ENCODE measurements at places on chromosomes 16 and 17. TPM values are rescaled to one million over a fixed set of nuclear protein-coding genes. Genes with fewer than 3 reads are reported as not detected.

GRCh38 chr17:11899537-11899942 is 97.7 kb downstream of the ZNF18 start:
- DNase-seq, result no peak

GRCh38 chr17:15744885-15745284 is 12.8 kb downstream of the TBC1D26 start:
- no peak for DNase-seq

- no peak for DNase-seq
Observed at GRCh38 chr17:49603720-49604119, 28.0 kb downstream of the NXPH3 start.

DNA sequence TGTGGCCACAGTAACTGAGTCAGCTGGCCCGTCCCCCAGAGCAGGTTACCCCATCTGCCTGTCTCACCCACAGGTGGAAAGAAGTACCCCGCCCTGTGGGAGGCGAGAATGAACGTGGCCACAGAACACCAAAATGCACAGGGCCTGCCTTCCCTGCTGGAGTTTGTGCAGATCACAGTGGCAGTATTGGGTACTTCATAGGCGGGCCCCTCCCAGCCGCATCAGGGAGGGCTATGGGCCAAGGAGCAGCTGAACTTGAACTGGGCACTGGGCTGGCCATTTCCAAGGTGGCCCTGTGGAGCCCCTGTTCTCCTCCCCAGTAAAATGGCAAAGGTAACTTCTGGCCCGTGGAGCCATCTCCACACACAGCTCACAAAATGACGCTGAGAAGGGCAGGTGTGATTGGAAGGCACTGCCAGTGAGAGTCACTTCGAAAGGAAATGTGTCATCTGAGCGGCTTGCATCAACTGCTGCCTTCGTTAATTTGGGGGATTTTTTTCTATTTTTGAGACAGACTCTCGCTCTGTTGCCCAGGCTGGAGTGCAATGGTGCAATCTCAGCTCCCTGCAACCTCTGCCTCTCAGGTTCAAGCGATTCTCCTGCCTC is 162.9 kb downstream of the ENGASE start:
- DNase-seq, result no peak

DNA sequence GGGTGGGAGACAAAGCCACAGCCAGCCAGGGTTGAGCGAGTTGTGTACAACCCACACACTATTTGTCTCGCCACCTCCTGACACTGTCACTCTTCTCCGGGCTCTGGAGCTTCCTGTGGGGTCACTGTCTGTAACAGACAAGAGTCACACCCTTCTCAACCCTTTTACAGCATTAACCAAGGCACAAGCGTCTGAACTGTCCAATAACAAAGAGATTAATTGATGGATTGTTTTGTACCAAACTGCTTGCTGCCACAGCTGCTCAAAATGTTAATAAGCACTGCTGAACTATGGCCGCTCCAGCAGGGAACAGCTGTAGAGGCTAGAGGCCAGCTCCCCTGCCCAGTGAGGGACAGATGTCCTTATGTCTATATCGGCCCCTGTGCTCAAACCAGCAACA is 25.2 kb upstream of the HYDIN start:
- no peak for DNase-seq

DNA sequence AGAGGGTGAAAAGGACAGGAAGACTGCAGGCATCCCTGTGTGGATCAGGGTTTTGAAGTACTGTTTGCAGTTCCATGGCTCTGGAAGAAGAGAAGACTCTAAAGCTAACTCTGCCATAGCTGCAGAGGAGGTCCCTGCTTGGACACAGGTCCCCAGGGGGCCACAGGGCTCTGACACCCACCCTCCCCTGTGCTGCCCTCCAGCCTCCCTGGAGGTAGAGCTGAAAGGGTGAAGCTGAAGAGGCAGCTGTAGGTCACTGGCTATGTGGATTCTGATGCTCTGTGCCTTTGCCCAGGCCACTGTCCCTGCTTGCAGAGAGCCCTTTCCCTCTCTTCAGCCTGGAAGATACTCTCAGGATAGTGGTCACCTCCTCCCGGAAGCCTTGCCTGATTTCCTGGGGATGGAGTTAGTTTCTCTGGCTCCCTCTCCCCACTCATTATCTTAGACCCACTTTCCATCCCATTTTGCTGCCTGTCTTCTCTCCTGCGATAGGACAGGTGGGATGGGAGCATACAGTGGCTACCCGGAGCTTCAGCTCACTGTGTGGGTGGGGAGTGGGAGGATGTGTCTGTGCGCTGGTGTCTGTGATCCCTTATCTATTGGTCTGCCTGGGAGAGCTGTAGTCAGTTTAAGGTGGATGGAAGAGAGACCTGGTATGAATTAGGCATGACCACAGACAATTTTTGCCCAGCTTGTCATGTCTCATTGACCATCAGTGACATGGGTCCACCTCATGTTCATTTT is 89.8 kb upstream of the TMEM97 start:
- DNase-seq, result no peak

- peak; percentile 31 for DNase-seq
Observed at GRCh38 chr17:47789611-47790561, 31.7 kb downstream of the OSBPL7 start.

GRCh38 chr17:14091367-14091766 is 22.1 kb downstream of the COX10 start:
- no peak for DNase-seq

The CD79B gene
- 1.5 TPM for total RNA-seq

- DNase-seq, result no peak
Observed at GRCh38 chr17:66689221-66689620, 145.7 kb upstream of the CACNG5 start.

GRCh38 chr17:52110923-52111581 is 47.5 kb downstream of the CA10 start:
- no peak for DNase-seq

GRCh38 chr17:21029036-21029435 is 13.8 kb downstream of the USP22 start:
- DNase-seq, result no peak

The DHRS7C gene
- total RNA-seq, result not detected

GRCh38 chr16:55821210-55821609 is 11.7 kb downstream of the CES1 start:
- DNase-seq, result no peak

The KRTAP9-7 gene
- not detected for total RNA-seq

DNA sequence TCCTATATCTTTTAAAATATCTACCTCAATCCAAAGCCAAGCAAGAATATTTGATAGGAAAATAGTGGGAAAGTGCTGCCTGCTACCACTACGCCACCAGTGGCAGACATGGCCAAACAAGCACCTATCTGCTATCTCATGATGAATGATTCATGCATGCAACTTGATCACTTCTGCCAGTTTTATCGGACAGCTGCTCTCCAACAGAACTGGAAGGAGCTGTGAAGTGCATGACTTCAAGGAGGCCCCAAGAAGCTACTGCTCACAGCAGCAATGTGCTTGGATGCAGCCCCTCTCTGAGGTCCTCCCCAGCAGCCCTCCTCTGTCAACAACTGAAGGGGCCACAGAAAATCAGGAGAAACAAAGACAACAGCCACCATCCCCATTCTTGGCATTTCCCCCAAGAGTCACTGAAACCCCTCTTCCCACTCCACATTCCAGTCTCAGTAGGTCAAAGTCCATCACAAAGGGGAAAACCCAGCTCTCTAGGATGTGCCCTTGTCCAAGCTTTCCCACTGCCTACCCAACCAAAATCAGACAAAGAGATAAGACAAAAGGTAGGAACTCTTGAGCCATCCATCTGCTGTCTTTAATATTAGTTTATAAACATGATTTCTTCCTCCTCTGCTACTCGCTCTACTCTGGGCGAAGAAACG is 215.3 kb downstream of the C16orf78 start:
- peak; percentile 53 for DNase-seq

The OTOA gene
- 0.32 TPM for total RNA-seq

GRCh38 chr17:49434821-49435670 is 20.4 kb upstream of the PHB1 start:
- DNase-seq, result peak; percentile 38

The RDM1 gene
- total RNA-seq, result 4.8 TPM

The ATP2A1 gene
- total RNA-seq, result 3.0 TPM

DNA sequence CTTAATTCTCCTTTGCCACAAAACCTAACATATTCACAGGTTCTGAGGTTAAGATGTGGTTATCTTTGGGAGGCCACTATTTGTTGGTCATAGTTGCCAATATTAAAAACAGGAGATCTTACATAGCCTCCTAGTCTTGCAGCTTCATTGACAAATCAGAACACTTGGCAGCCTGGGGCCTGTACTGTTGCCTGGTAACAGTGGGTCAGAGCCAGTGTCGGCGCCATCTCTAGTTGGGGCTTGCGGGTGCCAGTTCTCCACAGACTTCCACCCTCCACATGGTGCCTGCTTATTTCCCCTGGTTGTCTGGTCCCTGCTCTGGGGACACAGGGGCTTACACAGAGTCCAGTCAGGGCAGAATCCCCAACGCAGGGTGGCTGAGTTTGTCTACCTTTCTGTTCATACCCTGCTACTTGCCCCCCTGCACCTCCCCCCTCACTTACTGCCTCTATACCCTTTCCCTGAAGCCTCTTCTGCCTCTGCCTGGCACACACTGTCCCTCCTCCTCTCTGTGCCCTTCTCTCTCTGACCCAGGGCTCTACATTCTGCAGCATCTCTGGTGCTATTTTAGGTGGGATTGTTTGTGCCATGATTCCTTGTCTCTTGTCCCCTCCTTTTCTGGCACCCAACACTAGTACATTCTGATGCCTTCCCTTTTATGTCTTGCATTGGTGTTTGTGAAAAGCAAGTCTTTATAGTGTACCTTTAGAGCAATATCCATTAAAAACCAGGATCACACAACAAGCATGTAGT is 13.4 kb downstream of the EPN2 start:
- DNase-seq, result no peak

DNA sequence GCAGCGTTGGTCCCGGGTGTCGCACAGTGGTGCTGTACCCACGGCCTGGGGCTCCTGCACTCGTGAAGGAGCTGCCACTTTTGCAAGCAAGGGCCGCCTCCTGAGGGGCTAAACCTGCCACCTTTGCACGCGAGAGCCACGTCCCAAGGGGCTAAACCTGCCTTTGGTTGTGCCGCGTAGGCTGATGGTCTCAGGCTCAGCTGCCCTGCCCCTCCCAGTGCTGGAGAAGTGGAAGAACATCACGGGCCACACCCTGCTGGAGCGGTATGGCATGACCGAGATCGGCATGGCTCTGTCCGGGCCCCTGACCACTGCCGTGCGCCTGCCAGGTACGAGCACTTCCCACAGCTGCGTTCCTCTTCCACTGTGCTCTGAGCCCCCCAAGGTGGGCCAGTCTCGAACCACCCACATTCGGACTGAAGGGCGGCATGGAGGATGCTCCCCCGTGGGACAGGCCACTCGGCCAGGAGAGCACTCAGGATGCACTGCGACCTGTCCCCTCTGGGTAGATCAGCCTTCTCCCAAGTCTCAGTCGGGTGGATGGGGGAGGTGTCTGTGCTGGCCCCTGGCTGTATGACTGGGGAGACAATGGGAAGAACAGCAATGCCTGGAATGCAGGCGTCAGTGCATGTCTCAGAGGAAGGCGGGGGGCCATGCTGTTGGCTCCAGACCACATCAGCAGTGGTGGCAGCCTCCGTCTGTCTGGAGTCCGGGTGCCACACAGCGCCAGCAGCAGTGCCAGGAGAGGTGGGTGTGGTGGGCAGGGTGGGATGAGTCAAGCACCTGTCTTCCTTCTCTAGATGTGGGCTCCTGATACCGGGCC is 20.7 kb downstream of the ACSF3 start:
- DNase-seq, result no peak

The OR1E1 gene
- total RNA-seq, result not detected

The CDK5R1 gene
- 9.9 TPM for total RNA-seq

The GPR142 gene
- total RNA-seq, result not detected

DNA sequence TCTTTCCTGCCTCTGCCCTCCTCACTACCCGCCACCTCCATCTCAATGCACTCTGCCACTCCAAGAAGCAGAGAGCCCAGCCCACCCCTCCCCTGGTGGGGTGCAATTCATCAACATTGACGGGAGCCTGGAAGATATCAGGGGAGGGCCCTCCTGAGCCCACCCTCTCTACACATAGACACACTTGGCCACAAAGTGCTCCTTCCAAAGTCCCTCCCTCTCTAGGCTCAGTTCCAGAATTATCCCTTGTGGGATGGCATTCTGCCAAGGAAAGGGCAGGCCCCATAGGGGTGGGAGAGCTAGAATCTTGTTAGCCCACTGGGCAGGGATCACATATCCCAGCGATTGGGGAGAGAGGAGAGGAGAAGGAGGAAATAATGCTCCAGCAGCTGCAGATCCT is 66.2 kb downstream of the TMEM132E start:
- DNase-seq, result no peak

All from H1 (cell line).